ENCODE measurements at places on chromosomes 4 and X. TPM values are rescaled to one million over a fixed set of nuclear protein-coding genes. Genes with fewer than 3 reads are reported as not detected.

- DNase-seq: no peak
Measured at GRCh38 chr4:180635281-180635680, 1607.9 kb upstream of the TENM3 start.

DNA sequence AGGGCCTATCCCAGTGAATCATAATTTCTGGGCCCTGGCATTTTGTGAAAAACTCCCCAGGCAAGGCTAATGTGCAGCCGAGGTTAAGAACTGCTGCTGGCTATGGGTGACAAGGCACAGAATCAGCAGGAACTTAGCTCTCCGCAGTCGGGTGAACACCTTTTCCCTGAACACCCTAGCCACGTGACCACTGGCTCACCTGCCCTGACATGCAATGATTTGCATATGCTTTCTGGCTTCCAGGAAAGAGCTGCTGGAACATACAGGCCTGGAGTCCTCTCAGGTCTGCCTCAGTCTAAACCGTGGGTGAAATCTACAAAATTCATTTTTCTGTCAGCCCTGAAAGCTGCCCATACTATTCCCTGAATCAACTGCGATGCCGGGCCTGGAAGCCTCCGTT, 56.6 kb downstream of the ZNF827 start:
- no peak for DNase-seq

DNA sequence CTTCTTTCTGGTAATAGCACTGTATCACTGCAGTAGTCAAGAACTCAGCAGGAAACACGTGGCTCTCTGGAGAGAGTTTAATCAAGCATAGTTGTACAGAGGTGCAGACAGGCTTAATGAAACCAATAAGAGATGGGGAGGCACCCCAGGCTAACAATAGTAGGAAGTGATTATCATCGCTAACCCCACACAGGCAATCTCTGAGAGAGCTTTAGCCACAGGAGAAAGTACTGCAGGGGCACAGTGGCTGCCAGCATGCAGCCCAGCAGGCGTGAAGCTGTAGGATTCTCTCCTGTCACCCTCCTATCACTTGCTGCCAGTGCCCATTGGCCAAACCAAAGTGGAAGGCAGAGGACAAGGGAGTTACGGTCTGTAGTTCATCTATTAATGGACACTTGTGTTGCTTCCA, 450.0 kb upstream of the RASGEF1B start:
- DNase-seq: no peak

Gene EGFL6
- total RNA-seq: not detected

Gene PCYT1B
- 0.21 TPM for total RNA-seq

DNA sequence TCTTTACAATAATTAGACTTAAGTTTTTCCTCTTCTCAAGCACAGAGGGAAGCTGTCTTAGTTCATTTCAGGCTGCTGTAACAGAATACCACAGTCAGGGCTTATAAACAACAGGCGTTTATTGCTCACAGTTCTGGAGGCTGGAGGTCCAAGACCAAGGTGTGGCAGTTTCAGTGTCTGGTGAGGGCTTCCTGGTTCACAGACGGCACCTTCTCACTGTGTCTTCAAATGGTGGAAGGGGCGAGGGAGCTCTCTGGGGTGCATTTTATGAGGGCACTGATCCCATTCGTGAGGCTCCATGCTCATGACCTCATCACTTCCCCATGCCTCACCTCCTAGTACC, 115.7 kb upstream of the MXRA5 start:
- DNase-seq: no peak

DNA sequence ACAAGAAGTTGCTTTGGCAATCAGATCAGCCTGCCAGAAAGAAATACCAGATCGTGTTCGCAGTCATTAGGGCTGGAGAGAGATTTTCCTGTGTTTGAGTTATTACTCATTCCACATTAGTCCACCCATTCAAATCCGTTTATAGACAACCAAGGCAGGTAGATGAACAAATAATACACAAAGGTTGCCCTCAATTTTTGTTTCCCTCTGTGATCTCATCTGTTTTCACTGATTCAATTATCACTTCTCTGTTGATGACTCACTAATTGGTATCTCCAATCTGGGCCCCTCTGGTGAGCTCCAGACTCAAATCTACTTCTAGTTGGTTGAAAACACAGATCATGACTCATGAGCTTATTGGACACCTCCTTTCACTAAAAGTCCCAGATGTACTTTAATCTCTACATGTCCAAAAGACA, 54.5 kb downstream of the CHM start:
- no peak for DNase-seq

- DNase-seq: no peak
Measured at GRCh38 chr4:161856711-161857326, 307.0 kb downstream of the FSTL5 start.

DNA sequence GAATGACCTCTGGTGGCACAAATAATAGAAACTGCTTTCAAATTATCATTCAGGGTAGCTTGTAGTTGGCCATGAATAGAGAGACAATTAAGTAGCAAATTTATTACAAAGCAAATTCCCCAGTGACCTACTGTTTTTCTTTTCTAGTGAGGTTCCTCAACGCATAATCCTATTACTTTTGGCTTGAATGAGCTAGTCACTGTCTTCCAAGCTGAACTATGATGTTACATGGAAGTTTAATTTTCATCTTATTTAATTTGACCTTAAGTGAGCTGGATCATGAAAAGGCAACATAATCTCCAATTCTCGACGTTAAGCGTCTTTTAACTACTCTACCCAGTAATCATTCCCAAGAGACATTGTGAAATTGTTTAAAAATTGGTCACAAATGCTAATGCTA, 347.4 kb upstream of the MAGEB2 start:
- no peak for DNase-seq

- no peak for DNase-seq
Measured at GRCh38 chrX:40543661-40544328, 37.0 kb upstream of the ATP6AP2 start.
